Thoracic aorta (tissue), 2 donors: ENCODE measurements at places on chromosomes 5 and 9.

DNA sequence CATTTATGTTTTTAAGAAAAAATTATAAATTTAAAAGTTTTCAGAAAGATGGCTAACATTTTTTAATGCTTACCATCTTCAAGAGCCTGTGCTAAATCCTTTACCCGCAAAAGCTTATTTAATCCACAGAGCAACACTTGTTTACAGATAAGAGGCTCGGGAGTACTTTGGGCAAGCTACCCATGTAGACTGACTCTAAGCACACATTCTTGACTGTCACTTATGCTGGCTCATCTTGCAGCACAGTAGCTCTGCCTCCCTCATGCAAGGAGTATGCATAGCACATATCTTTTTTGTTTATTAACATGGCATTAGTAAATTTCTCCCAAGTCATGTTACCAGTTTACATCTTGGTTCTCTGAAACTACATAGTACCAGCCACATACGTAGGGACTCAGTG is 14.7 kb downstream of the SH3RF2 start:
- H3K27me3 ChIP-seq = no peaks in the 10 kb centered on the region
- no peak overlapping the region for H3K27ac ChIP-seq
- H3K4me1 ChIP-seq = peaks cover 3% of the 10 kb centered on the region
- no peak for DNase-seq

- no peak for DNase-seq
- no peaks in the 10 kb centered on the region for H3K27me3 ChIP-seq
- no peak overlapping the region for H3K4me3 ChIP-seq
- no peaks in the 10 kb centered on the region for H3K36me3 ChIP-seq
Observed at GRCh38 chr5:92861531-92862285, 719.3 kb downstream of the NR2F1-AS1 start.

DNA sequence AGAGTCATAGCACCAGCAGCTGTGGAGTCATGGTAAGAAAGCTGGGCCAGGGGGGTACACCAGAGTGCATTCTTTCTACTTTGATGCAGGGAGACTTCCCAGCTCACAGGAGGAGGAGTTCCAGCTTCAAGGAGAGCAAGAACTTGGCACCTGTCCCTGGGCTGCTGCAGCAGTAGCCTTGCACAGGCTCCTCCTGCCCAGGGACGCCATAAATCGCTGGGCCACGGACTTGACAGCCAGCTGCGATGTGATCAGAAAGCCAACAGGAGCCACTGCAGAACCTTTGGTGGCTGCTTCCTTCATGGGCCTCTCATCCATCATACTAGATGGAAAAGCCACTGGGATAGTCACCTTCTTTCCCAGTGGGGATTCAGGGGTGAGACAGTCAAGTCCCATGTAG is 234.7 kb downstream of the NMUR2 start:
- H3K4me3 ChIP-seq = no peak overlapping the region
- no peak for DNase-seq
- no peak overlapping the region for H3K27ac ChIP-seq

GRCh38 chr5:135492319-135492626 is 40.1 kb upstream of the TIFAB start:
- no peak overlapping the region for H3K4me3 ChIP-seq
- no peak for DNase-seq
- H3K27ac ChIP-seq = no peak overlapping the region
- no peaks in the 10 kb centered on the region for H3K36me3 ChIP-seq
- H3K27me3 ChIP-seq = peaks cover 4% of the 10 kb centered on the region
- H3K4me1 ChIP-seq = peaks cover 5% of the 10 kb centered on the region

GRCh38 chr5:154788212-154788611 is 33.0 kb downstream of the LARP1 start:
- H3K27ac ChIP-seq = no peak overlapping the region
- DNase-seq = no peak
- H3K4me3 ChIP-seq = no peak overlapping the region
- H3K4me1 ChIP-seq = peaks cover 18% of the 10 kb centered on the region

- no peak overlapping the region for H3K27ac ChIP-seq
- no peaks in the 10 kb centered on the region for H3K4me1 ChIP-seq
- H3K27me3 ChIP-seq = no peaks in the 10 kb centered on the region
Observed at GRCh38 chr9:116596646-116597045, 90.5 kb upstream of the TRIM32 start.

GRCh38 chr5:112772124-112772523 is 34.4 kb downstream of the APC start:
- H3K4me3 ChIP-seq = no peak overlapping the region
- no peak for DNase-seq
- peaks cover 4% of the 10 kb centered on the region for H3K36me3 ChIP-seq
- no peaks in the 10 kb centered on the region for H3K27me3 ChIP-seq

GRCh38 chr9:70218767-70219166 is 40.0 kb upstream of the SMC5 start:
- no peaks in the 10 kb centered on the region for H3K27me3 ChIP-seq
- no peak for DNase-seq
- H3K4me1 ChIP-seq = no peaks in the 10 kb centered on the region
- peaks cover 6% of the 10 kb centered on the region for H3K36me3 ChIP-seq
- H3K4me3 ChIP-seq = no peak overlapping the region

GRCh38 chr9:91047993-91048607 is 246.5 kb downstream of the SYK start:
- DNase-seq = no peak
- H3K36me3 ChIP-seq = no peaks in the 10 kb centered on the region
- no peaks in the 10 kb centered on the region for H3K27me3 ChIP-seq

DNA sequence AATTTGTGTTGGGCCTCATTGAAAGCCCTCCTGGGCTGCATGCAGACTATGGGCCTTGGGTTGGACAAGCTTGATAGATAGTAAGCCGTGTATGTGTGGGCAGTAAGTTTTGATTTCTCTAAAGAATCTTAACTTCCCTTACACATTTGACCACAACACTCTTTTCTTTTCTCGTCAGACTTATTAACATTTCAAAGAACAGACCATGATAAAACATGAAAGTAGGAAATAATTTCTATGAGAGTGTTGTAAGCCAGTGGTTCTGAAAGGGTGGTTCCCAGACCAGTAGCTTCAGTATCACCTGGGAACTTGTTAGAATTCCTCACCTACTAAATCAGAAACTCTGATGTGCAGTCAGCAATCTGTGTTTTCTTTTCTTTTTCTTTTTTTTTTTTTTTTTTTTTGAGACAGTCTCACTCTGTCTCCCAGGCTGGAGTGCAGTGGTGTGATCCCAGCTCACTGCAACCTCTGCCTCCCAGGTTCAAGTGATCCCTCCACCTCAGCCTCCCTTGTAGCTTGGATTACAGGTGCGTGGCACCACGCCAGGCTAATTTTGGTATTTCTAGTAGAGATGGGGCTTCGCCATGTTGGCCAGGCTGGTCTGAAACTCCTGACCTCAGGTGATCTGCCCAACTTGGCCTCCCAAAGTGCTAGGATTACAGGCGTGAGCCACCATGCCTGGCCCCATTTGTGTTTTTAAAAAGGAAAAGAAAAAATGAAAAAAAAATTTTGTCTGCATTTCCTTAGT is 20.0 kb upstream of the GCNT1 start:
- H3K4me1 ChIP-seq = no peaks in the 10 kb centered on the region
- no peak overlapping the region for H3K4me3 ChIP-seq
- no peaks in the 10 kb centered on the region for H3K36me3 ChIP-seq
- H3K27ac ChIP-seq = no peak overlapping the region
- no peak for DNase-seq

- H3K4me1 ChIP-seq = peaks cover 8% of the 10 kb centered on the region
- H3K4me3 ChIP-seq = peak overlapping the region; percentile 82
- no peaks in the 10 kb centered on the region for H3K27me3 ChIP-seq
- peak overlapping the region; percentile 62 for H3K27ac ChIP-seq
Observed at GRCh38 chr5:65721050-65721719, 724 bp downstream of the SGTB start.

GRCh38 chr9:109935406-109936087 is 155.5 kb downstream of the PALM2AKAP2 start:
- no peaks in the 10 kb centered on the region for H3K27me3 ChIP-seq
- H3K4me1 ChIP-seq = peaks cover 14% of the 10 kb centered on the region
- no peaks in the 10 kb centered on the region for H3K36me3 ChIP-seq
- DNase-seq = no peak
- H3K27ac ChIP-seq = no peak overlapping the region
- H3K4me3 ChIP-seq = no peak overlapping the region

- DNase-seq = no peak
- no peaks in the 10 kb centered on the region for H3K27me3 ChIP-seq
- H3K4me3 ChIP-seq = no peak overlapping the region
- H3K4me1 ChIP-seq = no peaks in the 10 kb centered on the region
Observed at GRCh38 chr5:56496581-56497063, 263.5 kb upstream of the ANKRD55 start.
